Naive thymus-derived CD4-positive, alpha-beta T cell (primary cell): ENCODE measurements at places on chromosomes 5 and 9.

GRCh38 chr5:67032921-67033664 lies 163.5 kb downstream of the CD180 start:
- no peaks in the 10 kb centered on the region for H3K36me3 ChIP-seq
- no peak overlapping the region for H3K27ac ChIP-seq
- no peak overlapping the region for H3K4me3 ChIP-seq
- DNase-seq, result no peak
- H3K4me1 ChIP-seq, result no peaks in the 10 kb centered on the region
- no peaks in the 10 kb centered on the region for H3K27me3 ChIP-seq

- no peaks in the 10 kb centered on the region for H3K4me1 ChIP-seq
- no peak for DNase-seq
- no peak overlapping the region for H3K4me3 ChIP-seq
- no peaks in the 10 kb centered on the region for H3K36me3 ChIP-seq
- no peak overlapping the region for H3K27ac ChIP-seq
Measured at GRCh38 chr9:79774356-79774755, 202.6 kb downstream of the TLE4 start.

GRCh38 chr9:95927271-95928004 lies 51.9 kb downstream of the ERCC6L2 start:
- no peak overlapping the region for H3K27ac ChIP-seq
- H3K4me3 ChIP-seq, result no peak overlapping the region
- no peaks in the 10 kb centered on the region for H3K27me3 ChIP-seq

DNA sequence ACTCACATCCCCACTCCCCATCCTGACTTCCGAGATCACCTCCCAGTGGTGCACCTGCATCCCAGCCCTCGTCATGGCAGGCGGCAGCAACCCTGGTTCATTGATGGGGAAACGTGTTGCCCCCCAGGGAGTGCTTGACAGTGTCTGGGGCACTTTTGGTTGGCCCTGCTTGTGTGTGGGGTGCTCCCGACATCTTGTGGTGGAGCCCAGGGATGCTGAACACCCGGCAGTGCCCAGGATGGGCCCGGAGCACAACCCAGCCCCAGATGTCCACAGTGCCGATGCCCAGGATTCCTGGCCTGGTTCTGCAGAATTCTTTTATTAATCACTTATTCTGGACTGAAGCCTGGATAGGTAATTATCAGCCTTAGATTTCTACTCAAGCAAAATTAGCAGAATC lies 3.7 kb downstream of the MRPL36 start:
- H3K4me3 ChIP-seq, result no peak overlapping the region
- H3K27me3 ChIP-seq, result no peaks in the 10 kb centered on the region
- H3K27ac ChIP-seq, result no peak overlapping the region
- H3K36me3 ChIP-seq, result no peaks in the 10 kb centered on the region
- peaks cover 22% of the 10 kb centered on the region for H3K4me1 ChIP-seq

DNA sequence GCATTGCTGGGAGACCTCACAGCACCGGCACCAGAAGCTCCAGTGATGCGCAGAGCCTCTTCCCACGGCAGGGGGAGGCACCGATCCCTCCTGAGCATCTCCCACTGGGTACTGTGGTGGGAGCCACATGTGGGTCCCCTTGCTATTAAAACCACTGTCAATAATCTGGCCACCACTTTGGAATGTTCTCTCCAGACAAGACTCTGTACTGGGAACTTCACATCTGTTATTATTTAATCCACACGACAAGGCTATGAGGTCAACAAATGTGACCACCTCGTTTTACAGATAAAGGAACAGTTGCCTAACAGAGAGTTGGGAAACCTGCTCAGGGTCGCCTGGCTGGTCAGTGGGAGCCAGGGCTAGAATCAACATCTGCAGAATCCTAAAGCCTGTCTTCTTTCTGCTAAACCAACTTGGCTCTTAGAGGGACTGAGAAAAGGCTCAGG lies 72.7 kb downstream of the EPB41L4B start:
- H3K4me3 ChIP-seq, result no peak overlapping the region
- H3K27ac ChIP-seq, result no peak overlapping the region
- no peaks in the 10 kb centered on the region for H3K27me3 ChIP-seq
- no peak for DNase-seq
- no peaks in the 10 kb centered on the region for H3K4me1 ChIP-seq
- H3K36me3 ChIP-seq, result no peaks in the 10 kb centered on the region

DNA sequence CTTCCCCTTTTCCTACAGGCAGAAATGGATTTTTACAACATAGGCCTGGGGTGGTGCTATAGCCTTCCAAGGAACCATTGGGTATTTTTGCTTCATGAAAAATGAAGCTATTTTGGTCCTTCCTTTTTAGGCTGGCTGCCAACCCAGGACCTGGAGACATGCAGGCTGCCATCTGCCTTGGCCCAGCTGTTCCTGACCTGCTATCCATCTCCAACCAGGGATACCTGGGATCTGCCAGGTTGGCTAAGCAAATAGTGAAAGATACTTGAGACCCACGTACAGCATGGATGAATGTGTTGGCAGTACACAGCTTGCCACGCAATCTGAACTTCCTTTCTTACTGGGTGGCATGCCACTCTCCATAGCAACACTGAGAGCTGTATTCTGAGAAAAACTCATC lies 31.1 kb downstream of the MRPS27 start:
- H3K36me3 ChIP-seq, result peaks cover 21% of the 10 kb centered on the region
- no peaks in the 10 kb centered on the region for H3K4me1 ChIP-seq
- H3K27ac ChIP-seq, result no peak overlapping the region
- H3K27me3 ChIP-seq, result no peaks in the 10 kb centered on the region
- no peak overlapping the region for H3K4me3 ChIP-seq

DNA sequence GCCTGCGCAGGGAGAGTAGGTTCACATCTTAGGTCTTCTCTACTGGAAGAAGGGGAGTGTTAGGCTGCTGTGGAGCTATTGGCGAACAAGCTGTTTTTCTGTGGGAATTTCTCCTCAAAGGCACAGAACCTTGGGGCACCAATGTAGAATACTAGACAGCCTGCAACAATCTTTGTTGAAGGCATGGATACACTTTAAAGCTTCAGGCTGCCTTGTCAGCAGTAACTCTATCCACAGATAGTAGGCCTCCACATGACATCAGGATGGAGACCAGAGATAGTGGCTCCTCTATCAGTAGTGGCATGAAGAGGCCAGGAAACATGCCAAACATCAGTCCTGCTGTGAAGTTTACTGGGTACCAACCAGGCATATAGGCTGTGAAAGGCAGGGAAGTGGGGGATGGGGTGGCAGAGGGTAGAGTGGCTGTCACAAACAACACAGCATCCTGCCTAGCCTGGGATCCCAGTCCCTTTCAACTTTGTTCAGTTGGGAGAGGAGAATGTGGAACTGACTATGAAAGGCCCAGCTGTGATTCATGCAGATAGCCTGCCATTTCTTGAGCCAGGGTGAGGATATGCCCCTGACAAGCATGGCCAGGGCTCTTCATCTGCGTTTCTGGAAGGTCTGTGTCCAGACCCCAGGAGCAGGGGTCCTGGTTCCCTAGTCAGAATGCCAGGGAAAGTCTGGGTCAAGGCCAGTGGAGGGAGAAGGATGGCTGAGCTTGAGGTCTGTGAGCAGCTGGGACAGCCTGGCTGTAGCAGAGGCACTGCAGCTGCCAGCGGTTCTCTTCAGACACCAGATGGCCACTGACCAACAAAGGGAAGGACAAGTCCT lies 1.0 kb upstream of the HK3 start:
- no peak overlapping the region for H3K4me3 ChIP-seq
- no peak for DNase-seq
- H3K27me3 ChIP-seq, result no peaks in the 10 kb centered on the region
- H3K4me1 ChIP-seq, result no peaks in the 10 kb centered on the region

DNA sequence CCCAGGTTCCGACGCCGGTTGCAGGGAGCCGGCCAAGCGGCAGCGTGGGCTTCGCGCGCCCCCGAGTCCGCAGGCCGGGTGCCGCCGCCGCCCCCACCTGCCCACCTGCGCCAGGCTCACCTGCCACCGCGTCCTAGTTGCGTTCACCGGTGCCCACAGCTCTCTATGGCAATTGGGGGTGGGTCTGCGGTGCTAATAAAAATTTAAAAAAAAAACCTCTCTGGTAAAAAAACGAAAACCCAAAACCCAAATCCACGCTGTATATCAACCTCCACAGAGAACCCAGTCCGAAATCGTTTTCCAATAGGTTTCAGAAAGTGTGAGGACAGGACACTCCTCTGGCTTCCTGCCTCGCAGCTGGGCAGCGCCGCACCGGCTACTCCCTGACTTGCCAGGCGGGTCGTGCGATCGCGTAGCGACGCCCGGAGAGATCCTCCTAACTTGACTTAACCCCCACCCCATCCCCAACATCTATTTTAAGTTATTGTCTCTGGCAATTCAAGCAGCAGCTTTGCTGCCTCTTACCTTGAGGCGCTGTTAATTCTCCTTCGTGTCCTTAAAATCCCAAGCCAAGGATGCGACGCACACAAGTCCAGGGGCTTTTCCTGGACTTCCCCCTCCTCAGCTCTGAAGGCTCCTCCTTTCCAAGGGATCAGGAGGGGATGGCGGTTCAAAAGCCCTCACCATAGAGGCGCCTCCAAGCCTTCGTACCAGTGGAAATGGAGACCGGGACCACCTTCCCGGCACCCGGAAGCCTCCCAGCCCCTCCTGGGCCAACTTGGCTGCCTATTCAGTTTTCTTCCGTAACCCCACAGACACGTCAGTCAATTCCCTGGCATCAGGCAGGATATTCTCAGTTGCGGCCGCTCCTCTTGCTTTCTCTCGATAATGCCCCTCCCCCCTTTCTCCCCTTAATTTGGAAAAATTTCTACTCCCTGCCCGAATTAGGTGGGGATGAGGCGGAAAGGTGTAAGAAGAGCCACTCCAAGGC lies 1639.4 kb upstream of the C9orf72 start:
- H3K36me3 ChIP-seq, result no peaks in the 10 kb centered on the region
- H3K4me3 ChIP-seq, result no peak overlapping the region
- no peaks in the 10 kb centered on the region for H3K27me3 ChIP-seq
- H3K4me1 ChIP-seq, result no peaks in the 10 kb centered on the region
- DNase-seq, result no peak

GRCh38 chr5:137145721-137146120 lies 353.4 kb downstream of the SPOCK1 start:
- H3K27ac ChIP-seq, result no peak overlapping the region
- no peaks in the 10 kb centered on the region for H3K36me3 ChIP-seq
- DNase-seq, result no peak
- H3K4me3 ChIP-seq, result no peak overlapping the region
- no peaks in the 10 kb centered on the region for H3K4me1 ChIP-seq
- no peaks in the 10 kb centered on the region for H3K27me3 ChIP-seq

DNA sequence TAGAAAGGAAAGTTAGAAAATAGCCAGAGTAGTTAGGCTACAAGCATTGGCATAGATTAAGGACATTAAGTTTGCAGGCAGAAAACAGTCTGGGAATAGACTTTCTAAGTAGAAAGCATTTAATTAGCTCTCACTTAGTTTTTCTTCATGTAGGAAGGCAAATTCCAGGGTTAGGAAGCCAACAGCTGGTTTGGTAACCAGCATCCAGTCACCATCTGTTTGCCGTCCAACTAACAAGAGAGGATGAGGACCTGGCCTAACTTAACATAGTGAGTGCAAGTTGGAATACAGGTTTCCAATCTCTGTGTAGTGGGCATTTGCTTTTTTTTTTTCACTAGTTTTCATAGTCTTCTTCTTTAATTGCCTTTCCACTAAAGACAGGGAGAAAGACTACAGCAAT lies 121.7 kb upstream of the NR3C1 start:
- no peaks in the 10 kb centered on the region for H3K4me1 ChIP-seq
- H3K4me3 ChIP-seq, result no peak overlapping the region
- no peaks in the 10 kb centered on the region for H3K27me3 ChIP-seq
- no peaks in the 10 kb centered on the region for H3K36me3 ChIP-seq

GRCh38 chr9:5440426-5440825 lies 2.7 kb upstream of the PLGRKT start:
- H3K27ac ChIP-seq, result no peak overlapping the region
- no peak for DNase-seq
- H3K4me3 ChIP-seq, result no peak overlapping the region
- H3K36me3 ChIP-seq, result peaks cover 6% of the 10 kb centered on the region
- no peaks in the 10 kb centered on the region for H3K27me3 ChIP-seq

- H3K4me1 ChIP-seq, result no peaks in the 10 kb centered on the region
- H3K27me3 ChIP-seq, result no peaks in the 10 kb centered on the region
- no peak overlapping the region for H3K4me3 ChIP-seq
- H3K36me3 ChIP-seq, result no peaks in the 10 kb centered on the region
- DNase-seq, result no peak
Measured at GRCh38 chr5:1129711-1130055, 17.8 kb upstream of the SLC12A7 start.

DNA sequence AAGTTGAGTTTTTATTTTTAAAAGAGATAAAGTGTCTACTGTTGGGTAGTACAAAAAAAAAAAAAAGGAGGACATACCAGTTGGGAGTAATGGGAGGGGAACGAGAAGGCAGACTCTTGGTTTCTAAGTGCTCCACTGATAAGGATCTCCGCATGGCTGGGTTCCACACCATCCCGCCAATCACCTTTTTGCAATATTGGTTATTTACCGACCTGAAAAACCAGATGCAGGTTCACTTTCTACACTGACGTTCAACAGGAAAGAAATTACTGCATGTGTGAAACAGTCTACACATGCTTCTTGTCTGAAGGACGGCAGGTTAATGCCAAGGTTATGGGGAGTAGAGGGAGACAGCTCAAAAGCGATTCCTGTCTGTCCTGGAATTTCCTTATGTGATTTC lies 75.5 kb downstream of the PTPN3 start:
- no peak overlapping the region for H3K4me3 ChIP-seq
- no peaks in the 10 kb centered on the region for H3K36me3 ChIP-seq
- no peak overlapping the region for H3K27ac ChIP-seq
- DNase-seq, result no peak

DNA sequence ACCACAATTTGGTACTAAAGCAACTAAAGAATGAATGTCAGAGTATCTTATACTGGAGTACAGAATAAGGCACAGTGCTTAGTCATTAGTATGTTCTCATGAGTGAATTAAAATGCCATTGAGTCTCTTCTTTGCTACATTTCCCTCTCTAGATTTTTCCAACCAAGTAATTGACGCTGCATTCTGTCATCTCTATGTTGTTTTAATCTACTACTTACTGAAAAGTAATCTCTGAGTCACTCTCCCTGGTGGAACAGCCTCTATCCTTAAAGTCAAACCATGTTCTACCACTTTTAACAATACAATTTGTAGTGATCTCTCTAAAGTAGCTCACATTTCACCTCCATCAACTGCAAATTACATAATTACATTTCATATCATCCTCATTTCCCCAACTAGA lies 495.1 kb downstream of the CDH18 start:
- no peak overlapping the region for H3K27ac ChIP-seq
- no peaks in the 10 kb centered on the region for H3K4me1 ChIP-seq
- H3K4me3 ChIP-seq, result no peak overlapping the region
- H3K36me3 ChIP-seq, result no peaks in the 10 kb centered on the region

- no peaks in the 10 kb centered on the region for H3K4me1 ChIP-seq
- H3K36me3 ChIP-seq, result no peaks in the 10 kb centered on the region
- peak; percentile 3 for DNase-seq
- H3K27me3 ChIP-seq, result no peaks in the 10 kb centered on the region
Measured at GRCh38 chr5:129852747-129853352, 51.4 kb upstream of the CHSY3 start.

DNA sequence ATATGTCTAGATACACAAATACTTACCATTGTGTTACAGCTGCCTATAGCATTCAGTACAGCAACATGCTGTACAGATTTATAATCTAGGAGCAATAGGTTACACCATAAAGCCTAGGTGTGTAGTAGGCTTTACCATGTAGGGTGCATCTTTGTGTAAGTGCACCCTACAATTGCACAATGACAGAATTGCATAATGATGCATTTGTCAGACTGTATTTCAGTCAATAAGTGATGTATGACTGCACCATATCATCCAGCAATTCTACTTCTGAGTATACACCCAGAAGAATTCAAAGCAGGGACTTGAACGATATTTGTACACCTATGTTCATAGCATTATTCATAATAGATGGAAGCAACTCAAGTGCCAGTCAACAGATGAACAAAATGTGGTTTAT lies 100.4 kb upstream of the SLC44A1 start:
- DNase-seq, result no peak
- H3K27ac ChIP-seq, result no peak overlapping the region
- no peak overlapping the region for H3K4me3 ChIP-seq
- H3K27me3 ChIP-seq, result no peaks in the 10 kb centered on the region
